ENCODE measurements at places on chromosomes 1 and 21.

GRCh38 chr21:21163904-21164303, 165.7 kb downstream of the NCAM2 start:
- peak; percentile 86 for DNase-seq

GRCh38 chr1:29275435-29275834, 39.1 kb downstream of the PTPRU start:
- no peak for DNase-seq

GRCh38 chr1:232628335-232629249, 1.3 kb downstream of the SIPA1L2 start:
- DNase-seq: peak; percentile 50

GRCh38 chr1:221987860-221988520, 246.1 kb upstream of the DUSP10 start:
- peak; percentile 89 for DNase-seq

- DNase-seq: no peak
Observed at GRCh38 chr1:236556606-236557005, 32.8 kb downstream of the LGALS8 start.

- no peak for DNase-seq
Observed at GRCh38 chr1:31058012-31058411, 7.5 kb downstream of the PUM1 start.

DNA sequence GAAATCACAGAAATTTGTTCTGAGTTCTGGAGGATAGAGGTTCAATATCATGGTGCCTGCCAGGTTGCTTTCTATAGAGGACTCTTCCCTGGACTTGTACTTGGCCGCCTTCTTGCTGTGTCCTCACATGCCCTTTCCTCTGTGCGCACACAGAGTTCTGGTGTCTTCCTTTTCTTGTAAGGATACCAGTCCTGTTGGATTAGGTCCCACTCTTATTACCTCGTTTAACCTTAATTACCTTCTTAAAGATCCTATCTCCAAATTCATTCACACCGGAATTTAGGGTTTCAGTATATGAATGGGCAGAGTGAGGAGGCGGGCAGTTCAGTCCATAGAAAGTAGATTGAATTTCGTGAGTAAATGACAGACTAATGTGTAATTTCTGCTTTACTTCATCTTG, 413.9 kb downstream of the NCAM2 start:
- DNase-seq: peak; percentile 19

DNA sequence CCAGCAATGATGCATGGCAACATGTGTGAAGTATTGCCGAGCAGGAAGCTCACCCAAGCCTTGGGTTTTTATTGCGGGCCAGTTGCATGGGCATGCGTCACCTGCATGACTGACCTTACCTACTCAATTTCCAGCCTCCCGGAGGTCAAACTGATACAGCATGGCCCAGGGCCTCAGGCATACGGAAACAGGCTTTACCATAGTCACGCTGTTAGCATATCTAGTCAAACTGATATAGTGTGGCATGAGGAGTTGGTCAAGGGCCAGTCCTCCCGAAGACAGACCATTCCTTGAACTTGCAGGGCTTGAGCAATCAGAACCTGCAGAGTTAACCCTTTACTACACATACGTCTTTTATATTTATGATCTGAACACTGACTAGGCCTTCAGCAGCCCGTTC, 6.4 kb upstream of the DUSP12 start:
- DNase-seq: no peak

DNA sequence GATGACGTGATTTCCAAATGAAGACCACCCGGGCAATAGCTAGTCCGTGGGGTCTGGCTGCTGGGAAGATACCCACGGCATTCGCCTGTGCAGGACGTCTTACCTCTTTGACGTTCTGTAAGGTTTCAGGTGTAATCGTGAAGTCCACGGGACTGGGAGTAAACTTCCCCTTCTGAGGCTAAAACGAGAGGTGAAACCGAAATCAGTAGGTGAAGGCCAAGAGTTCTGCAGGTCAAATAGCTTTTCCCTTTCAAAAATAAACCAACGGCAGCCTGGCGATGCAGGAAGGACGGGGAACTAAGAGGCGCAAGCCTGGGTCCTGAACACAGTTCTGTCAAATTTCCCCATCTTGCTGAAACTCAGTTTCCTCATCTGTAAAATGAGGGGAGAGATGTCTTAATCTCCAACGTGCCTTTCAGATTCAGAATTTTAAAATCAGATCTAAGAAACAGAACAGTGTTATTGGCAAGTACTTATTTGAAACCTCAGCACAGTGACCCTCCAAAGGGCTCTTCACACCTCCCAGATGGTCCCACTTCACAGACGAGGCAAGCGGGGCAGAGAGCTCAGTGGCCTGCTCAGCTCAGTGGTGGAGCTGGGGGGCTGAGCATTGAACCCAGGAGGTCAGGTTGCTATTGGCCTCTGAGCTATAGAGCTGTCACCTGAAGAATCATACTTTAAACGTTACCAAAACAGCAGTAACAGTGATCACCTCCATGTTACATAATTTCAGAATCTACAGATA, 34.7 kb downstream of the VPS26C start:
- no peak for DNase-seq

- no peak for DNase-seq
Observed at GRCh38 chr1:31041529-31041928, 24.0 kb downstream of the PUM1 start.

DNA sequence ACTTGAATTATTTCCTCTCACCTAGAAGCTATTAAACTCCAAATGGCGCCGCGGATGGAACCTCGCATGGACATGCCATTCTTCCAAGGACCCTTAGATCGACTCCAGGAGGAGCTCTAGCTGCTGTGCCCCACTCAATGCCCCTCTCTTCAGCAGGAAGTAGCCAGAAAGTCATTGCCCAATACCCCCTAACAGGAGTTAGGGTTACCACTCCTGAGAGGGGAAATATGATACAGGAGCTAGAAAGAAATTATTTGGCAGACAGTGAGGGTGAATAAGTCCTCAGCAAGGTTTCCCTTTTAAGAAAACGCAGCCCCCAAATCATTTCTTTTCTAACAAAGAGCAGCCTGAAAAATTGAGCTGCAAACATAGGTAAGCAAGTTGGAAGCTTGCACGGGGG, 28.6 kb downstream of the TFB2M start:
- DNase-seq: no peak

- no peak for DNase-seq
Observed at GRCh38 chr1:20028125-20028524, 41.9 kb upstream of the PLA2G5 start.

GRCh38 chr1:180954005-180954800, 41.5 kb downstream of the KIAA1614 start:
- no peak for DNase-seq

DNA sequence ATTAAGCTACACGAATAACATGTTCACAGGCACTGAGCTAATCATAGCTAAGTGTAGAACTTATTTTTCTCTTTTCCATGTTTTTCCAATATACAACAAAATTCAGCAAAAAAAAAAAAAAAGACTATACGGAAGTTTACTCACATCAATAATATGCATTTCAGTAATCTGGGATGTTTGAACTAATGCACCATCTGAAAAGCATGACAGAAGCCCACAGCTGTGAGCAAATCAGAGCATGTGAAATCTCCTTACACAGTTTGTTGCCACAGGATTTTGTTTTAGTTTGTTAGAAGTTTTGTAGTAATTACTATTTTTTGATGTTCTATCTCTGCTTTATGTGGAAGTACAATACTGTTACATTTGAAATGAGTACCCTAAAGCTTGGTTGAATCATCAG, 1051.7 kb downstream of the TTLL7 start:
- DNase-seq: no peak

- DNase-seq: no peak
Observed at GRCh38 chr1:89051955-89052312, 13.1 kb downstream of the GBP1 start.

DNA sequence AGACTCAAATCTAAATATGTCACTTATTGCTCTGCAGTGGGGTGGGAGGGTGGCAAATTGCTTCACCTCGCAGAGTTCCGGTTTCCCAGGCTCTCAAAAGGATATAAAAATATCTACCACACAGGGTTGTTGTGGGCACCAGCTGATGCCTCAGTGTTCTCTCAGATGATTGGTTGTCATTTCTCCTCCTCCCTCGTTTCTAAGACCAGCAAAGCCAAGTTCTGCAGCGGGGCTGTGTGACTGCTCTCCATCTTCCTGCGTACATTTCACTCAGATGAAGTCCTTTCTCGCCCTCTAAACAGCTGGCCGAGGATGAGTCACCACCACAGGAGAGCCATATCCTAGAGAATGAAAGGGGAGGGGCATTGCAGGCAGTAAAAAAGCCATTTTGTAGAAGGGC, 35.0 kb upstream of the VWA5B1 start:
- no peak for DNase-seq

DNA sequence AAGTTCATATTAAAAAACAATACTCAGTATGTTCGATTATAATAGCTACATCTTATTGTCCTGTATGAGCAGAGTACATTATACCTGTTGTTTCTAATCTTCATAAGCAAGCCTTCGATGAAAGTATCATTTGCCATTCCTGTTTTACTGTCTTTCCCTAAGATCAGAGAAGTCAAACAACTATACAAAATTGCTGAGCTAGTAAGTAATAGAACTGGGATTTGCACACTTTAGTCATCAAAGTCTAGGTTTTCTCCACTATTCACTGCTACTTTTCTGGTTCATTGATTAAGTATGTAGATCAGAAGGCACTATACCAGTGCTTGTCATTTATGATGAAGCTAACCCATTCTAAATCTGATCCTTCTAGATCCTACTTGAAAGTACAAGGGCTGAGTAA, 108.9 kb downstream of the NR5A2 start:
- no peak for DNase-seq

DNA sequence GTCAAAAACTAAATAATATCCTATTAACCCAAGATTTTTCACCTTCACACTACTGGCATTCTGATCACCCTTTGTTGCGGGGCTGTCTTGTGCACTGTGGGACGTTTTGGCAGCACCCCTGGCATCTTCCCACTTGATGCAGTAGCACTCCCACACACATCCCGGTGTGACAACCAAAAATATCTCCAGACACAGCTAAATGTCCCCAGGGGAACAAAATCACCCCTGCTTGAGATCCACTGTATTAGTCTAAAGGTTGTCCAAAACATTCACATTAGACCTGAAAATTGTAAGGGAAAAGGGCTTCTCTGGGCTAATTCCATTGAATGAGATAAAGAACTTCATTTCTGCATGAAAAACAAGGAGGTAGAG, 37.8 kb downstream of the PLEKHO1 start:
- DNase-seq: no peak

DNA sequence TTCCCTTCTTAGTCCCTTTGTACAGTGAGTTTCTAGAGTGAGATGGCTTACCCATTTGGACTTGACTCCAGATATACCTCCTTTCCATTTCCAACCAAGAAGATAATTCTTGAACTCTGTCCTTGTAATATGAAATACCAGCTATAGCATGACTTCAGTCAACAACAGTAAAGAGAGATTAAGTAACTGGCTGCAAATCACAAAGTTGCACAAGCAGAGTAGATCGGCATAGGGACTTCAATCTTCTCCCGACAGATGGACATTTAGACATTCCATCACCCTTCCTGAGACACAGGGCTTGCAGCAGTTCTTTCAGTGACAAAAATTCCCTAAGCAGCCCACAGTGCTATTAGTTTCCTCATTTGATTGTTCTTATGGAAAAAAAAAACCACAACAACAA, 44.6 kb downstream of the JAK1 start:
- DNase-seq: no peak

DNA sequence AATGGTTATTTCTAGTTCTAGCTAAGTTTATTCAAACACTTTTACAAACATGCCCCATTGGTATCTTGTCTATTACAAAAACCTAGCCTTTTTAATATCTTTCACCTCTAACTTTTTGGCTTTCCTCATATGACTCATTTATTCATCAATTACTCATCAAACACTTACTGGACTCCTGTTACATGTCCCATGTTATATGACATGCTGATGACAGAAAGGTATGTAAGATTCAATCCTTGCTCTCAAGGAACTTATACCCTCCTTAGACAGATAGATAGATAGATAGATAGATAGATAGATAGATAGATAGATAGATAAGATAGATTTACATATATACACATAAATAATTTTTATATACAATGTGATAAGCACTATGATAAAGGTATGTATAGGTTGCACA, 33.9 kb upstream of the INSL5 start:
- no peak for DNase-seq

- no peak for DNase-seq
Observed at GRCh38 chr1:229553621-229554130, 4.8 kb downstream of the ABCB10 start.

GRCh38 chr1:215018555-215018954, 64.0 kb upstream of the KCNK2 start:
- no peak for DNase-seq

GRCh38 chr1:69836971-69837636, 269.4 kb downstream of the LRRC7 start:
- DNase-seq: no peak

DNA sequence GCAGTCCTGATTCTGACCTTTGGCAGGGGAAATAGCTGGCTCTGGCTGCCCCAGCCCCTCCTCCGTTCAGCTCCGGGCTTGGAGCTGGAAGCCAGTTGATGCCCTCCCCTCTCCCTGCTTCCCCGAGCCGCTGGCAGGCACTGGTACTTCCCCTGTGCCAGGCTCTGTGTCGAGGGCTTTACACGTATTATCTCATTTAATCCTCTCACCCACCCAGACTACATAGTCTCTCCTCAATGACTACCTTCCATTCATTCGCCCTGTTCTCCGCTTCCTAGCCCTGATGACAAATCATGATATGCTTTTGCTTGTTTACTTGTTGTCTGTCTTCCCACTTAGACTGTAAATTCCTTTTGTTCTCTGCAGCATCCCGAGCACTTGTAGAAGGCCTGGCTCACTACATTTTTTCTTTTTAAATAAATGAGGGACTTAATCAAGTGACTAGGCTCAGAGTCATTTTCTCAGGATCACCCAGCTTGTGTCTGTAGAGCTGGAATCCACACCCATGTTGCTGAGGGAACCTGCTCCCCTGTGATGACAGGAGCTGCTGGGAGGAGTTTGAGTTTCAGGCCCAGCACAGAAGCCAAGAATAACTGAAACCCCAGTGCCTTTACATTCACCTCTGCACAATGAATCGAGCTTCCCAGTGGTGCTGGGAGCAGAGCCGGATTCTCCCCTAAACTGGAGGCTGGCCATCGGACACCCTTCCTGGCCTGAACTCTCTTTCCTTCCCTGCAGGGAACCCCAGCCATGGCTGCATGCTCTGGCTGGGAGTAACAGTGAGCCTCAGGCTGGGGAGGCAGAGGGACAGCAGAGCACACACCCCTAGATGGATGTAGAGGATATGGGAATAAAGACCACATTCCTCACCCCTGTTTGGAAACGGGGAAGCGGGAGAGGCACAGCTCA, 58.3 kb downstream of the UBIAD1 start:
- no peak for DNase-seq
